ENCODE measurements at places on chromosomes 1 and 21.

GRCh38 chr1:214551436-214552173 is at the start of gene PTPN14:
PTPN14 (minus strand) TSS chr1:214551602; CDS start chr1:214464803, 86,799 bp downstream.
- DNase-seq, result no peak

DNA sequence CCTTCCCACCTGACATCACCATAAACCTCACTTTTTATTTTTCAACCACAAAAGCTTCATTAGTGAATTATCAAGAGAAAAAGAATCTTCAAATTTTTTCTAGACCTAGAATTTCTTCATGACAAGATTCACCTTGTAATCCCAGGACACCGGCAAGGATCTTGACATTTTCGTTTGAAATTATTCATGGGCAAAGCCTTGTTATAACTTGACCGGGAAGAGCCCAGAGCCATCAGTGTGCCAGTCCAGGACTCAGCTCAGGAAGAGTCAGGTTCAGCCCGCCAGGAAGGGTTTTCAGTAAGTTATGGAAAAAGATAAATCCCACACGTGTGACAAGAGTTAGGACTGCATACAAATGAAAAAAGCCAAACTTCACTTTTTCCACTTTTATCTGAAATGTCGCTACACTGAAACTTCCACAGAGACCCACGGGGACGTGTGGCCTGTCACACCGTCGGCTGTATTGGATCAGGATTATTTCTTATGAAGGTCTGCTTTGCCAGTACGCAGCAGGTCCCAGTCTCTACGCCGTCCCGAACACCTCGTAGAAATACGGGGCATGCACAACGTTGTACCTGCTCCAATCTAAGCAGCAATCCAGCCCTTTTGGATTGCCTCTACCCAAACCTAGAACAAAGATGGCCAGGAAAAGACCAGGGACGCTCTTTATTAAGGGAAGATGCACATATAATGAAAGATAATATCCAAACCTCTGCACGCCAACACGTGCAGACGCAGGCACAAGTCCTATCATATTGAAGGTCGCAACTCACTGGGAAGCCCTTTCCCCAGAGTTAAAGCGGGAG is 916 bp downstream of the F3 start:
- DNase-seq, result no peak

GRCh38 chr1:20739225-20739624 is 6.7 kb upstream of the SH2D5 start:
- no peak for DNase-seq

DNA sequence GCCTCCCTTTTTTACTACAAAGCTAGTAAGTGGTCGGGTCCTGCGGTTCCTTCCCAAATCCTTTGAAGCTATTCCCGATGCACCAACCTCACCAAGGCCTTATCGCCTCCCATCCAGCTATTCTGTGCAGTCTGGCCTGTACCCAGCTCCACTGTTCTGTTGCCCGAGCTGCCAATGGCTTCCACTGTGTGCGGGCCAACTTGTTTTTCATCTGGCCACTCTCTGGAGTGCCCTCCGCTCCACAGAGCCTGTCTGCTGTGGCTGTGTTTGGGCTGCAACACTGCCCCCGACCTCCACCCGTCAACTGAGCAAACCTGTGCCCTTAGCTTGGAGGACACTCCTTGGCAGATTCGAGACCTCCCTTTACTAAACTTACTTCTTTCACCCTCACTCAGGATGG is 125.0 kb downstream of the KIAA0319L start:
- no peak for DNase-seq
